COR-L47 (cell line): ENCODE measurements at places on chromosomes 2 and 18.
A peak's percentile ranks its signal among the peaks of the same experiment; 100 is the strongest.

DNA sequence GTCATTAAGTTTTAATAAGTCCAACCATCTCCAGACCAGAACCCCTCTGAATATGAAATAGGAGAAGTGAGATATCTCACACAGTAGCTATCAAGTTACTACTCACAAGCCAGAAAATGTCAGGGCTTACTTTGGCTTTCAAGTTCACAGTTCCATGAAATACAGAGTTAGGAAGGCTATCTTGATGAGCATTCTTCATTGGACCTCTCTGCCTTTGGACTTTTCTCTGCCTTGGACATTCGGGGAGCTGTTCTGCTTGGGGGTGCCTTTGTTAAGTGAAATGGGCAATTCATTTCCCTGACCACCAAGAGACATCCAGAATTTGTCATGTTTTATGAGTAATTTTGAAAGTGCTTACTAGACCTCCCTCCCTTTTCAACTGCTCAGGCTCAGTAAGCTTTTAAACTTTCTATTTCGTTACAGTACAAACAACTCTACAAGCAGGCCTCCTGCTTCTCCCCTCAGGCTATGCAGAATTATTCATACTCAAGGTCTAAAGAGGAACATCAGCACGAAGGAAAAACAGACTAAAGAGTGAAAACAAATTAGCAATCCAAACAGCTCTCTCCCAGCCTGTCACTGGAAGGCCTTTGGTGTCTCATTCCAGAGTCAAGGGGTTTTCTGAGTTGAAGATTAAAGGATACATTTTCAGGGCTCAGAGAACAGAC lies 95.3 kb downstream of the MREG start:
- peak; percentile 15 for DNase-seq

- DNase-seq = no peak
These were observed 335.3 kb downstream of the DLGAP1 start for GRCh38 chr18:4119813-4120212.

- DNase-seq = no peak
These were observed 19.4 kb downstream of the TTC27 start for GRCh38 chr2:32647180-32647651.

DNA sequence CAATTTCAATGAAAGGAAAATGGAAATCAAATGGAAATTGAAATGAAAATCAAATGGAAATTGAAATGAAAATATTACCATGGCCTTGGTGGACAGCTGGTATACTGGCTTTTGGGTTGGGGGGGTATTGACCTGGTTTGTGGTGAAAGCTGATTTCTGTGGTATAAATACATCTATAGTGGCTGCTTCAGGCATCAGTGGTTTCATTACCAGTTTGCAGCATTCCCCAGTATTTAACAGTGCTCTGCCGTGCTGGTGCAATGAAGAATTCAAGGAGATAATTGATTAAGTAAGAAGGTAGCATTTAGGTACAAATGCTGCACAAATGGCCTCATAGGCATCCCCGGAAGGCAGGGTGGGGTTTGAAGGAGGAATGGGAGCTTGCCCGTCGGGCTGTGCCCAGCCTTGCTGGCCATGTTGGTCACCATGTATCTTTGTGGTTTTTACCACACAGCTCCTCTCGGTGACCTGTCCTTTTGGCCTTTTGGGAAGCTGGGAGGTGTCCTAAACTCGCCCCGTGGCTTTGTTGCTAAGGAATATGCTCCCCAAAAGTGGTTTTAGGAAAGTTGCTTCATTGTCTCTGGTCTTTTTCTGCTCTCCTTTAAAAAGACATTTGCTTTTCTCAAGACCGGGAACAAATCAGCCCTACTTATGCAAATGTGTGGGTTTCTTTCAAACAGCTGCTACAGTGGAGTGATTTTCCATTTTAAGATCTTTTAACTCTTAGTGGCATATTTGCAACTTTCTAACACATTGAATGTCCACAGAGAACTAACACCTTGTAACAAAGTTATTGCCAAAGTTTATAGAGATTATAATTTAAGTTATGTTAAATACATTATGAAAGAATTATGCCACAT lies 28.6 kb downstream of the SNTG2 start:
- no peak for DNase-seq

DNA sequence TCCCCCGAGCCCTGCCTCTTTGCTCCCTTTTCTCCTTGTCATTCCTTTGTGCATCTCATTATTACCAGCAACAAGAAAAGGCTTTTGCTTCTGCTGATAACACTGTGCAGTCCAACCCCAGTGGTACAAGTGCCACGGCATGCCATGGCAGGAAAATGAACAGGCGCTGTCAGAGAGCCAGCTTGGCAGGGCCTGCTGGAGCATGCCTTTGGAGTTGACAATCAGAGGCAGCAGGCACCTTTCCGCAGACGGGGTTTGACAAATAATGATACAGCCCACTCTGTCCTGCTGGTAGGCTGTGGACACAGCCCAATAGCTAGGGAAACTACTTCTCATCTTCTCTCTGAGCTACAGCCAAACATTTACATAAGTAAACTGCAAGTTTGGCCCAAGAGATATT lies 243.9 kb upstream of the LRRTM1 start:
- no peak for DNase-seq

DNA sequence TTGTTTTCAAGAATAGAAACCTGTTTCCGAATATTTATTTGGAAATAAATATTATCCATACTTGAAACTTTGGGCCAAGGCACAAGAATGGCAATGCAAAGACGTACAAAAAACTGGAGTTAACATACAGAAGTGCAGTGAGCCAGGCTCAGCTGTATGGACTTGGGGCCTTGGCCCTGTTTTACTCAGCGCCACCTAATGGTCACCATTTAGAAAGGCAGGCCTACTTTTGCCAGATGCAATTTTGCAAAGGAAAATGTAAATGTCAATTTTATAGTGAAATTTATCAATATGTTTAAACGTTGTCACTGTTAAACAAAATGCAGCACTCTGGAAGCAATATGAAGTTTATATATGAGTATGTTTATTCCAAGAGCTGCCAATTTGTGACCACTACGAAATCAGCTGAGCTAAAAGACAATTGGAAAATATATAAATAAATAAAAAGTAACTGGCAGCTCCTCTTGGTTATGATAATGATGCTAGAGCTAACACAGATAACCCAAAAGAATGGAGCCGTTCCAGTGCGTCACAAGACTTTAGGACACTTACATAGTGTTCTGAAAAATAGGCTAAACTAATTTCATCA lies 155.0 kb downstream of the ARHGAP15 start:
- DNase-seq = no peak

- DNase-seq = no peak
These were observed 26.0 kb upstream of the IGFBP2 start for GRCh38 chr2:216607277-216607560.

DNA sequence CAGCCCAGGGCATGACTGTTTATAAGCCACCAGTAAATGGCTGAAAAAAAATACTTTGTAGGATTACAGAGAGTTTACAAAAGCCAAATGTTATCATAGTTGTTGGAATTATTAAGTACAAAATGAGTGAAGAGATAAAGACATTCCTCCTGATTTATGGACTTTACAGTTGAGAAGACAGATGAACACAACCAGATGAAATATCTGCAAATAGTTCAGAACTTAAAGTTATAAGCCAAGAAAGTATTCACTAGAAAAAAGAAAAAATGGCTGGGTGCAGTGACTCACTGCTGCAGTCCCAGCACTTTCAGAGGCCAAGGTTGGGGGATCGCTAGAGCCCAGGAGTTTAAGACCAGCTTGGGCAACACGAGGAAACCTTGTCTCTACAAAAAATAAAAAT lies 11.2 kb downstream of the PMAIP1 start:
- DNase-seq = no peak

GRCh38 chr18:41818381-41819355 lies 136.4 kb upstream of the PIK3C3 start:
- DNase-seq = no peak

DNA sequence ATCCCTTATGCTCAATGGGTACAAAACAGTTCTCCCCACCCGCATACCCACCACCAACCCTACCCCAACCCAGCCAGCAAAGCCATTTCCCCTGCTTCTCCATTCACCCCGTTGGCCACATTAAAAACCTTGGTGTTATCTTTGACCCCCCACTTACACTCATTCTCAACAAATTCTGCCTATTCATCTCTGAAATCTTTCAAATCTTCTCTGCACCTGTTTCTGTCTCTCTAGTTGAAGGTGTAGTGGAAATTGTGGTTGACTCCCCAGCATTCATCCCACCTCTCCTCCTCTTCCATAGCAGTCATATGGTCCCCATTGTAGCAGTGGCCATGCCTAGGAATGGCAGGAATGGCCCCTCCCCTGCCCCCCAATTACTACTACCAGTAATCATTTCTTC lies 20.5 kb upstream of the TET3 start:
- DNase-seq = no peak

DNA sequence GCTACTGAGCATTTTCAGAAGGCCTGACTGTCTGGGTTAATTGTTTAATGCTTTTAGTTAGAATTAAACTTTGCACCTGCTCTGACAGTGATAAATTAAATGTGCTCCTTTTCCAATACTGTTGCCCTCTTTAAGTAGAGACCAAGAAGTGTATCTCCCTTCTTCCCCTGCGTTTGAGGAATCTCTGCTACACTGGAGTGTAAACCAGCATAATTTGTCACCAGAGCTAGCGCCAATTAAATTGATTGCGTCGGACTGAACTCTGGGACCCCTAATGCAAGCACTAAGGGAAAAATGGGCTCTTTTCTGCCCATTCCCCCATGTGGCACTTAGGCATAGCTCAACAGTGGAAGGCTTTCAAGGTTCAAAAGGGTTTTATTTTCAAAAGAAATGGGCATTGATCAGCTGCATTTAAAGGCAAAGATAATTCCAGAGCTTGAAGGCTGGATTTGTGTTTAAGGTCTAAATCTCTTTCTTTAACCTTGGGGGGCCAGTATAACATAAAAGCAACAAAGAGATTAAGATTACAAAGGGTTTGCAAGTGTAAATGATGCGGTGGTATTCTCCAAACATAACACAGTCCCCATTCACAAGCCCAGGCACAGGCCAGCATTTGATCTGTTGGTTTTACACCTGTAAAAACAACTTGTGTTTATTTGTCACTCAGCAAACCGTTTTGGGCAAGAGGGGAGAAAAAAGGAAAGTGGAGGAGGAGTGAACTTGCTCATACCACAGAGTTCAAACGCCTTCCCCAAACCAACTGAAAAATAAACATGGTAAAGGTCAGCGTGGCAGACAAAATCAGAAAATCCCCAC lies 427.6 kb downstream of the BCL11A start:
- no peak for DNase-seq

DNA sequence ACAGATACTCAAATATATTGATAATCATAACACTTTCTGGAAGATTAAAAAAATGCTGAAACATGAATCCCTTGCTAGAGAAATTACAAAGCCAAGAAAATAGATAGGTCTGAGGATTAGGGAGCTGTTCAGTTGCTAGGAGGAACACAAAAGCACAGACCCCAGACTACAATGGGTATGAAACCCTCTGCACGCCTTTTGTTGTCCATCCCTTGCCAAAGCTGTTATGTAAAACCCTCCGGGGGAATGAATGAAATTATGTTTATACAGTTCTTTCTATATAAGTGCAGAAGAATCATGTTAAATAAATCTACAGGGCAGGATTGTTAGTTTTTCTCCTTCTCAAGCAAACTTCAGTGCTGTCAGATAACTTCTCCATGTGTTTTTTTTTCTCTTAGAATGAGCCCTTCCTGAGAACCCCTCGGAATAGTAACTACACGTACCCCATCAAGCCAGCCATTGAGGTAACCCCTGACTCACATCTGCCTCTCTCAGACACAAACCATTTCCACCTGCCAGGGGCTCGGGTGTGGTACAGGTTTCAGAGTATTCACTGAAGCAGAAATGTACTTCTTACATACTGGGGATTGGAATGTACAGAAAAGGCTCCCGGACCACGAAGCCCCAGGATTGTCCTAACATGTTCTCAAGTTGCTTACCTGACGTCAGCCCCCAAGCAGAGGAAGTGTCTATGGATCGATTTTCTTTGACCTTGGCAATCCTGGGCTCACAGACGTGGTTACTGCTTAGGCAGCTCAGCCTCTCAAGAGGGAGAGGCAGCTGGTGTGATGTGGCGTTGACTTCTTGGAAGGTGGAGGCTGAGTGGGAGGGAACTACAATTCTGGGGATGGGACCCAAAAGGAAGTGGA lies 118.0 kb downstream of the PLB1 start:
- DNase-seq = no peak

DNA sequence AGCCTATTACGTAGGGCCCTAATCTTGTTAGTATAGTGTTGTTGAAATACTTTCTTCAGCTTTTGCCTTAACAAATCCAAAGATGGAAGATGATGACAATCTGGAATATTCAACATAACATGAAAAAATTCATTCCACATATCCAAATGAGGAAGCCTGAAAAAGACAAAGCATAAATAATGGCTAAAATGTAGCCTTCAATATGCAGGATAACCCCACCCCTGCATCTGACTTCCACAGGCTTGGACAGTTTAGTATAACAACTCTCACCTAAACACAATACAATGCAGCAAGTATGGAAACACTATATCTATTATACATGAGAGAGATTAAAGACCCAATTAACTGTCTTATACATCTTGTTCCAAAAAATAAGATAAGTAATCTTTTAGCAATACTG lies 39.9 kb downstream of the BUB1 start:
- DNase-seq = no peak

DNA sequence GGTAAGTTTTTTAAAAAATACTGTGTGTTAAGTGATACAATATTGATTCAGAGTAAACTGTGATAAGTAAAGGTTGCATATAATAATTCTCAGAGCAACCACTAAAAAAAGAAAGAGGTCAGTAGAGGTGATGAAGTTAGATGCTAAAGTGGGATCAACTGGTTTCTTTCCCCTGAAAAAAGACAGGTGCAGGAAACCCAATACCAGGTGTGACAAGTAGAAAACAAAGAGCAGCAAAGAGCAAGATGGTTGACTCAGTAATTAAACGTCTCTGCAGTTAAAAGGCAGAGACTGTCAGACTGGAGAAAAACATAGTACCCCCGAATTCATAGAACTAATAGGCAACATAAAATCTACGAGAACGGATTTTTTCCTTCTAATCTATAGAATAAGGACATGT lies 128.3 kb downstream of the ATP9B start:
- DNase-seq = peak; percentile 85

DNA sequence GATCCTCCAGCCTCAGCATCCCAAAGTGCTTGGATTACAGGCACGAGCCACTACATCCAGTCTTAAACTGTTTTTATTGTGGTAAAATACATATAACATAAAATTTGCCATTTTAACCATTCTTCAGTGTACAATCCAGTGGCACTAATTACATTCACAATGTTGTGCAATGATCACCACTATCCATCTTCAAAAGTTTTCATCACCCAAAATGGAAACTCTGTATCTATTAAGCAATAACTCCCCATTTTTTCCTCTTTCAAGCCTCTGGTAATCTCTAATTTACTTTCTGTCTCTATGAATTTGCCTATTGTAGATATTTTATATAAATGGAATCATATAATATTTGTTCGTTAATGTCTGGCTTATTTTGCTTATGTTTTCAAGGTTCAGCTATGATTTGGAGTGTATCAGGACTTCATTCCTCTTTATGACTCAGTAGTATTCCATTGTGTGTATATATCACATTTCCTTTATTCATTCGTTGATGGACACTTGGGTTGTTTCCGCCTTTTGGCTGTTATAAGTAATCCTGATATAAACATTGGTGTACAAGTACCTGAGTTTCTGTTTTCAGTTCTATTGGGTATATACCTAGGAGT lies 71.8 kb downstream of the GFPT1 start:
- DNase-seq = no peak

GRCh38 chr2:39942950-39943349 lies 163.9 kb upstream of the THUMPD2 start:
- DNase-seq = no peak

GRCh38 chr2:74502720-74503505 lies 3.5 kb upstream of the LBX2 start:
- no peak for DNase-seq
